Pericardium fibroblast (primary cell): ENCODE measurements at places on chromosomes 2 and 18. TPM values are rescaled to one million over a fixed set of nuclear protein-coding genes. Genes with fewer than 3 reads are reported as not detected.

MAP3K19 gene
- total RNA-seq: not detected in 2 replicates

REG3G gene
- total RNA-seq: not detected in 2 replicates

DPP10 gene
- not detected in 2 replicates for total RNA-seq

SNORC gene
- total RNA-seq: 0.12 and 0.17 TPM in 2 replicates

FMNL2 gene
- 12.4 and 16.5 TPM in 2 replicates for total RNA-seq

EVA1A gene
- 7.3 and 26.1 TPM in 2 replicates for total RNA-seq

ELOA2 gene
- total RNA-seq: not detected in 2 replicates

CACNB4 gene
- 0.93 and 2.0 TPM in 2 replicates for total RNA-seq

RAB6D gene
- total RNA-seq: not detected in 2 replicates
